Naive thymus-derived CD4-positive, alpha-beta T cell (primary cell): ENCODE measurements at places on chromosomes 4 and X. TPM values are rescaled to one million over a fixed set of nuclear protein-coding genes. Genes with fewer than 3 reads are reported as not detected.

The PASD1 gene
- not detected for polyA plus RNA-seq

The PLXNB3 gene
- polyA plus RNA-seq, result not detected

The NUP62CL gene
- 1.2 TPM for polyA plus RNA-seq

DNA sequence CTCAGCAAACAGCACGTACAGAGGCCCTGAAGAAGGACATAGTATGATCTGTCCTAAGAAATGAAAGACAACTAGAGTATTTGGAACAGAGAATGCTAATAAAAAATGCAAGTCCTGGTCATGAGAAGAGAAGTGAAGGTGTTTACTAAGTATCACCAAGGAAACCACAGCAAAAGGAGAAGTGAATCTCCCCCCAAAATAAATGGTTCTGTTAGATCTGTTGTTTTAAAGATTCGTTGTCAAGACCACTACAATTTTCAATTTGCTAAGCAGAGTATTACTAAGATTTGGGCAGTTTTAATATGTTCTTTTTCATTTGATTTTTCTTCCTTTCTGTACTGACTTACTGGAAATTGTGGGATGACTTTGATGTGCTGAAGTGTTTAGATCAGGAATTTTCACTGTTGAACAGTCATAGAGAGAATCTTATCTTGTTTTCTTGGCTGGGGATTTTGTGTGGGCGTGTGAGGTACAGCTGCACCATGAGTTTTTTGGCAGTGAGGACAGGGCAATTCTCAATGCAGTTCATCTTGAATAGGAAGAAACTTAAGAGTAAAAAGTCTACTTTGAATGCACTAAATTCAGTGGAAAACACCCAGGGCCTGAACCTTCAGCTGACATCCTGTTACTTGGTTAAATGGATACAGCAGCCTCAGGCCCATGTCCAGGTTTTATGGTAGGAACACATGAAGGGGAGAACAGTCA lies 132.2 kb downstream of the STIM2 start:
- no peaks in the 10 kb centered on the region for H3K27me3 ChIP-seq
- no peaks in the 10 kb centered on the region for H3K36me3 ChIP-seq
- no peak for DNase-seq

- no peaks in the 10 kb centered on the region for H3K27me3 ChIP-seq
- peak overlapping the region; percentile 34 for H3K4me3 ChIP-seq
- H3K27ac ChIP-seq, result peak overlapping the region; percentile 29
- peak; percentile 91 for DNase-seq
- H3K36me3 ChIP-seq, result no peaks in the 10 kb centered on the region
Observed at GRCh38 chr4:3201718-3202702, 46.9 kb upstream of the MSANTD1 start.

GRCh38 chr4:129822701-129823100 lies 726.7 kb downstream of the C4orf33 start:
- no peak overlapping the region for H3K27ac ChIP-seq
- H3K36me3 ChIP-seq, result no peaks in the 10 kb centered on the region
- no peaks in the 10 kb centered on the region for H3K4me1 ChIP-seq
- H3K4me3 ChIP-seq, result no peak overlapping the region
- no peak for DNase-seq

DNA sequence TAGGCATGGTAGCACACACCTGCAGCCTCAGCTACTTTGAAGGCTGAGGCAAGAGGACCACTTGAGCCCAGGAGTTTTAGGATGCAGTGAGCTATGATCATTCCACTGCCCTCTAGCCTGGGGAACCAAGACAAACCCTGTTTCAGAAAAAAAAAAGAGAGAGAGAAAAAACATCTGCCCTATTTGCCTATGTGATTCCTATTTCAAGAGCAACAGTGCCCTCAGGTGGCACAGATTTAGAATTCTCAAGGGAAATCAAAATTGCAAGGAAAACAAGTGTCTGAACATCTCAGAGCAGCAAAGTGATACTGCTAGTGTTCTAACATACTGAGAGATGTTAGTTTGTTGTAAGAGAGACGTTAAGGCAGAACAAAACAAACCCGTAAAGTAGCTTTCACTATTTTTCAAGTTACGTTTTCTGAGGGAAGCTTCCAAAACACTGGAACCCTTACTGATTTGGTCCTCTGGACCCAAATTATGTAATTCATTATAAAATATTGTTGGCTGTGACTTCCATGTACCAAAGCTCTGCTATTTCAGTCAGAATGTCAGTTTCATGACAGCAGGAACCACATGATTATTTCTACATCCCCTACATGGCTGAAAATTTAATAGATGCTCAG lies 7.9 kb downstream of the BDH2 start:
- no peaks in the 10 kb centered on the region for H3K27me3 ChIP-seq
- no peaks in the 10 kb centered on the region for H3K4me1 ChIP-seq
- DNase-seq, result peak; percentile 52
- peaks cover 10% of the 10 kb centered on the region for H3K36me3 ChIP-seq
- no peak overlapping the region for H3K4me3 ChIP-seq

- DNase-seq, result no peak
- no peaks in the 10 kb centered on the region for H3K4me1 ChIP-seq
- no peaks in the 10 kb centered on the region for H3K36me3 ChIP-seq
- H3K4me3 ChIP-seq, result no peak overlapping the region
- no peak overlapping the region for H3K27ac ChIP-seq
- no peaks in the 10 kb centered on the region for H3K27me3 ChIP-seq
Observed at GRCh38 chr4:6095023-6095752, 77.0 kb upstream of the C4orf50 start.

DNA sequence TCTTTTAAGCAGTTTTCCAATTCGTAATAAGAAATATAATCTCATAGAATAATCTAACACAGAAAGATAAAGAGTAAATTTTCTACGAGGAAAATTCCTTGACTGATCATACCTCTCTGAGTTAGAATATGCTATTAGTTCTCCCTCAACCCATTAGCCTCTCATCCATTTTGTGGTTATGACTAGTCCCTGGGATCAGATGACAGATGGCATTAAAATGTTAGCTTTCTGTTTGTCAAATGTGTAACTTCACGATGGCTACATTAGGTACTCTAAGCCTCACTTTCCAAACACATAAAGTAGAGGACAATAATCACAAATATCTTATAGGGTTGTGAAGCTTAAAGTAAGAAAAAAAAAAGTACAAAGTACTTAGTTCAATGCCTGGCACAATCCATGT lies 112.2 kb downstream of the ZAR1 start:
- no peaks in the 10 kb centered on the region for H3K36me3 ChIP-seq
- DNase-seq, result no peak
- H3K4me3 ChIP-seq, result no peak overlapping the region
- H3K27me3 ChIP-seq, result no peaks in the 10 kb centered on the region
- no peaks in the 10 kb centered on the region for H3K4me1 ChIP-seq

- H3K36me3 ChIP-seq, result no peaks in the 10 kb centered on the region
- no peak overlapping the region for H3K27ac ChIP-seq
- DNase-seq, result no peak
Observed at GRCh38 chr4:155539746-155540145, 126.9 kb upstream of the GUCY1A1 start.

GRCh38 chr4:145436796-145437195 lies 44.9 kb upstream of the SMAD1 start:
- no peaks in the 10 kb centered on the region for H3K27me3 ChIP-seq
- DNase-seq, result no peak
- no peak overlapping the region for H3K4me3 ChIP-seq
- no peak overlapping the region for H3K27ac ChIP-seq
- no peaks in the 10 kb centered on the region for H3K4me1 ChIP-seq

GRCh38 chrX:23515028-23515427 lies 152.3 kb upstream of the PRDX4 start:
- DNase-seq, result no peak
- no peaks in the 10 kb centered on the region for H3K27me3 ChIP-seq
- H3K4me1 ChIP-seq, result no peaks in the 10 kb centered on the region

- H3K27ac ChIP-seq, result no peak overlapping the region
- H3K4me3 ChIP-seq, result no peak overlapping the region
- H3K4me1 ChIP-seq, result no peaks in the 10 kb centered on the region
Observed at GRCh38 chrX:116282751-116283150, 112.2 kb downstream of the AGTR2 start.

- no peak for DNase-seq
- H3K27ac ChIP-seq, result no peak overlapping the region
- no peaks in the 10 kb centered on the region for H3K4me1 ChIP-seq
- no peaks in the 10 kb centered on the region for H3K27me3 ChIP-seq
Observed at GRCh38 chr4:101682946-101683345, 107.6 kb upstream of the BANK1 start.

DNA sequence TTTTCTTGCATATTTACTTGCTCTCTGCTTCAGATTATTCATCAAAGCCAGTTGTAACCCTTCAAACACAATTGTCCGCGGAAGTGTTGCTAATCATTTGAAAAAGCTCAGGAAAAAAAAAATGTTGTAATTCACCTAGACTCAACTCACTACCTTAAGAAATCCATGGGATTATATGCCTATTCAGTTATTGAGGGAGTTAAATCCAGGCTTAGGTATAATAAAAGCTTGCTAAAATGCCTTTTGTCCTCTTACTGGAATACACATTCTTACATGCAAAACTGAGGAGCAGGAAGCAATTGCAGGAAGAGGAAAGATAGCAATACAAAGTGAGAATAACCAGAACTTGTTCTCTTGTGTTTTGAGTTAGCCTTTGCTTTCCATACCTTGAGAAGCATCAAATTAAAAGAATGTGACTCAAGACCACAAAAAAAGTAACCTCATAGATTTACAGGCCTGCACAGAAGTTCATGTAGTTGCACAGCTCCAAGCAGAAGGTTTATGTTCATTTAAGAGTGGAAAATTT lies 91.4 kb upstream of the FAM241A start:
- no peak for DNase-seq
- no peaks in the 10 kb centered on the region for H3K4me1 ChIP-seq
- H3K27ac ChIP-seq, result no peak overlapping the region
- H3K27me3 ChIP-seq, result no peaks in the 10 kb centered on the region

- no peaks in the 10 kb centered on the region for H3K27me3 ChIP-seq
- no peaks in the 10 kb centered on the region for H3K4me1 ChIP-seq
- H3K4me3 ChIP-seq, result no peak overlapping the region
- H3K36me3 ChIP-seq, result peaks cover 10% of the 10 kb centered on the region
- H3K27ac ChIP-seq, result no peak overlapping the region
- DNase-seq, result no peak
Observed at GRCh38 chr4:142124874-142125273, 488.5 kb downstream of the IL15 start.

DNA sequence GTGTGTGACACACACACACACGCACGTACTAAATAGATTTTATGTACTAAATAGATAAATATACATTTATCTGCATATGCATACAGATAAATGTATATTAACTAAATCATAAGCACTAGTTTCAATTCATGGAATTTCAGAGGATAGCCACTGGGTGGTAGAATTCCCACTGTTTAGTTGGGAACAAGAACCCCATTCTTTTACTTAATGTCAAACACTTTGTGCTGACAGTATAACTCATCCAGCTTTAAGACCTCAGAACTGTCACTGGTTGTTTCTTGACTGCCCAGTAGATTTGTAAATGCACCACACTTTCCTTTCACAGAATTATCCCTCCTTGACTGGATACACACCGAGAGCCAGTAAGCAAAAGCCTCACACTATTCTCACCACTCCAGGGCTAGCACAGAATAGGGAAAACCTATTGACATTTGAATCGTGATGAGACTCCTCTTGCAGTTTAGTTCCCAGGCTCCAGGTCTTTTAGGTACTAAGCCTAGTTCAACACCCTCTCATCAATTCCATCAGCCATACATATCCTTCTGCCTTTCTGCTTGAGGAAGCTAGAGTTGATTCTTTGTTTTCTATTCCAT lies 32.4 kb downstream of the PPARGC1A start:
- H3K27ac ChIP-seq, result no peak overlapping the region
- no peaks in the 10 kb centered on the region for H3K4me1 ChIP-seq
- DNase-seq, result no peak
- no peaks in the 10 kb centered on the region for H3K27me3 ChIP-seq
- H3K4me3 ChIP-seq, result no peak overlapping the region

DNA sequence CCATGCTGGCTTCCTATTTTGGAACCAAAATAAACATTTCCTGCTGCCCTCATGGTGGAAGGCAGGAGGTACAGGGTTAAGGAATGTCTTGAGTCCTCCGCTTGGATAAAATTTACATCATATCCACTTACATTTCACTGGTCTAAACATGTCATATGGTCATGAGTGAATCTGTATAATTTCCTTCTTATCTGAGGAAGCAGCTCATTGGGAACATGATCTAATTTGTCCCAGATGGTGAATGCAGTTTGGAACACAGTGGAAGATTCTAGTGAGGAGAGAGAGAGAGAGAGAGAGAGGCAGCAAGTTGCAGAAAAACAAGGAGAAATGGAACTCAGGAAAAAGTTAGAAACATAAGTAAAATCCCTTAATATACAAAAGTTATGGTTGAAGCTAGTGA lies 46.8 kb downstream of the MXRA5 start:
- H3K27ac ChIP-seq, result no peak overlapping the region
- no peak overlapping the region for H3K4me3 ChIP-seq
- no peak for DNase-seq
- H3K4me1 ChIP-seq, result no peaks in the 10 kb centered on the region
- H3K36me3 ChIP-seq, result no peaks in the 10 kb centered on the region
- H3K27me3 ChIP-seq, result no peaks in the 10 kb centered on the region

DNA sequence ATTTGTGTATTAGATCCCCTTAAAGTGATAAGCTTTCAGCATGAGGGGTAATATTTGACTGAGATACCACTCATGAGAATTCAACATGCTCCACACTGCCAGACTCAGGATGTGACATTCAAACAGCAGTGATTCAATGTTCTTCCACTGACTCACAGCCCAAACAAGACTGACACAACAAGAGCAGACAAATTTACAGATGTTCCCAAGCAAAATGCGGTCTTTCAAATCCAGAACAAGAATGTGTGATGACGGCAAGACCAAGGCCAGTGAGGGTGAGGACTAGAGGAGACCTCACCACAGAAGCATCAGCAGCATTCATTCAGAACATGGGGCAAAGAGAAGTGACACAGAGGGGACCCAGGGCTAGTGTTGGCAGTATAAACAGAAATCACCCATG lies 99.3 kb upstream of the GRIA3 start:
- no peak overlapping the region for H3K4me3 ChIP-seq
- no peaks in the 10 kb centered on the region for H3K4me1 ChIP-seq
- H3K27ac ChIP-seq, result no peak overlapping the region
- H3K36me3 ChIP-seq, result no peaks in the 10 kb centered on the region

DNA sequence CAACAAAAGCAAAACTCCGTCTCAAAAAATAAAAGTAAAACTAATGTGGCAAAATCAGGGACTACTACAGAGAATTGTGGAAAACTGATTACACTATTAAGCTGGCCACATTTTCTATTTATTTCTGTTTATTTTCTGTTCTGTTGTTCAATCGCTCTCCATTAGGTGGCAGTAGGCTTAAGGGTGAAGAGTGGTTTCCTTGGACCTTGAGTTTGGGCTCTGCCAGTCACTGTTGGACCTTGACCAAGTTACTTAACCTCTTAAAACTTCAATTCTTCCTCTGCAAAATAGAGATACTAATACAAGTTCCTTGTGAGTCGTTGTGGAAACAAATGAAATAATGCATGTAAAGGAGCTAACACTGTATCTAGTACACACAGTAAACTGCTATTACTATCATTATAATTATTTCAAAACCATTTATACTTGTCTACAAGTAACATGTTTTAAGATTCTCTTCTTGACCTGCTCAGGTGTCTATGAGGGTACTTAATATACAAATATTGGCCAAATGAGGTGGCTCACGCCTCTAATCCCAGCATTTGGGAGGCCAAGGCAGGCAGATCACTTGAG lies 15.2 kb downstream of the HSD17B11 start:
- no peak for DNase-seq
- no peak overlapping the region for H3K4me3 ChIP-seq
